Stimulated activated CD8-positive, alpha-beta memory T cell treated with anti-CD3 and anti-CD28 coated beads, Interleukin-4, amount 100 ng/mL, for 1 hour (primary cell): ENCODE measurements at places on chromosomes 3 and 15.

DNA sequence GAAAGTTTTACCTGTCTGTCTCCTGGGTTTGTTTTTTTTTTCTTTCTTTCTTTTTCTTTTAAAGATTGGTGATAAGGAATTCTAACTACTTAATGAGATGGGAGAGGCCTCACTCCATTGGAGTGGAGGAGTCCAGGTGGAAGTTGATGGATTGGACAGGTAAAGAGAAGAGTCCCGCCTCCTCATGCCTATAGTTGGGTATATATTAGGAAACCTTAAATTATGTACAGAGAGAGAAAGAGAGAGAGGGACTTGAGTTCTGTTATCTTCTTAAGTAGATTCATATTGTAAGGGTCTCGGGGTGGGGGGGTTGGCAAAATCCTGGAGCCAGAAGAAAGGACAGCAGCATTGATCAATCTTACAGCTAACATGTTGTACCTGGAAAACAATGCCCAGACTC lies 158.2 kb downstream of the TP63 start:
- no peak for DNase-seq

DNA sequence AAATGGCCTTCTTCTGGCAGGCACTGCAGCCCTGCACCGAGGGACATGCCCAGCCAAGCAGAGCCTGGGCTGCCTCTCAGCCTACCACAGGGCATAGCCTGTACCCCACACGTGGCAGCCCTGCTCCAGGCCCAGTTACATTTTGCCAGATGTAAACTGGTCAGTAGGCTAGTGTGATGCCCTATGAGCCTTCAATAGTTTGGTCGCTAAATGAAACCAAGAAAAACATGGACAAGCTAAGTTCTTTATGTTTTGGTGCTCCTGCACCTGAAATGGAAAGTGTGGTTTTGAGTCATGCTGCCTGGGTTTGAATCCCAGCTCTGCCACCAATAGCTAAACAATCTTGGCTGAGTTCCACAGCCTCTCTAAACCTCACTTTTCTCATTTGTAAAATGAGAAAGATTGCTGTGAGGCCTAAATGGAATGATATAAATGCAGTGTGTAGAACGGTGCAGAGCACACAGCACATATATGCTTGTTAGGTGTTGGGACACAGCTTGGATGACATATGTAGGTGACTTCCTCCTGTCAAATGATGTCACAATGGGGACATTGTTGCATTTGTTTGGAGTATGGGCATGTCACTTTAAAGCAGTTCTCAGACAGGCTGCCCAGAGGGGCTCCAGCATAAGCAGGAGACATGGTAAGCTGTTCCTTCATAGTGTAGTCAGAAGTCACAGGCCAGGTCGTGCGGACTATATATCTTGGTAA lies 57.4 kb downstream of the ZBTB38 start:
- no peak for DNase-seq

DNA sequence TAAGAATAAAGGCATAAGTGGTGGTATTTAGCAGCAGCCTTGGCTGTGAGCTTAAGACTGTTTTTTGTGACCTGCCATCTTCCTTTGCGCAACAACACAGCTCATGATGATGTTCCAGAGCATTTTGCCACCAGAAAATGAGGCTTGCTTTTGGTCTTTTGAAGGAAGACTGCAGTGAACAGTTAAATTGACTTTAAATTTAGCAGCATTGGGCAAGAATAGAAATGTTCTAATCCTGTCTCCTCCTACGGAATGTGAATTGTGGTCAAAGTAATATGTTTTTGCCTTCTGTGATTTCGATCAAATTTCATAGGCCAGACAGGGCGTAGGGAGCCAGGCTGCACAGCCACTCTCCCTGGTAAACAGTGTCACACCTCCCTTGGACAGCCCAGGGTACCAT lies 460.7 kb upstream of the RASGRP1 start:
- DNase-seq: no peak

GRCh38 chr3:123464211-123464610 lies 15.3 kb upstream of the ADCY5 start:
- DNase-seq: no peak

DNA sequence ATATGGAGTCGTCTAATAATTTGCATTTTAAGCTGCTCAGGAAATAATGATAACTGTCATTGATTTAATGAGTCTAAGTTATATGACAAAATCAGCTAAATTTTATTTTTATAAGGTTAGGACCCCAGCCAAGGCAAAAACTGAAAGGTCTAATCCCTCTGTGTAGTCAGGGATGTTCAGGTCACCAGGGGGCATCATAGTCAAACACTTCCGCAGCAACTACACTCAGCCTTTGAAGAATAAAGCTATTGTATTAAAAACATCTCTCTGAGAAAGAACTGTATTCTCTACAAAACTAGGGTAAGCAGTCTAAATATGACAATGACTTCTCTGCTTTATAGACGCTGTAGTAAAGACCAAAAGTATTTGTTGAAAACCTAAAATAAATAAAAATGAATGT lies 15.0 kb downstream of the INTS14 start:
- no peak for DNase-seq

GRCh38 chr3:156626104-156626503 lies 48.3 kb upstream of the TIPARP start:
- no peak for DNase-seq

DNA sequence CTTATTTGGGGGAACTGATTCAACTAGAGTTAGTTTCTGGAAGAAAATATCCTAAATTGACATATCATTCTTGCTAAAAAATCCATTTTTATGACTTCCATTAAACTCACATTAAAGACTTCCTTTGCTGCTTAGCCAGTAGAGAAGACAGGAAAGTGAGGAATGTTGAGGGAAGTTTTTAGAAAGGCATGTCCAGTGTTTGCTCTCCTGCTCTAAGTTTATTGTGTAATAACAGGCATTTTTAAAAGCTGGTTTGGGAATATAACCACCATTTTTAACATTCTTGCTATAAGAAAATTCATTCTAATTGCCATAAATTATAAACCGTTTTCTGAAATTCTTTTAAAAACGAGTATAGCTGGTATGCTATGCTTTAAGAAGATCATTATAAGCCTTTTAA lies 428.0 kb downstream of the RAP2B start:
- no peak for DNase-seq

DNA sequence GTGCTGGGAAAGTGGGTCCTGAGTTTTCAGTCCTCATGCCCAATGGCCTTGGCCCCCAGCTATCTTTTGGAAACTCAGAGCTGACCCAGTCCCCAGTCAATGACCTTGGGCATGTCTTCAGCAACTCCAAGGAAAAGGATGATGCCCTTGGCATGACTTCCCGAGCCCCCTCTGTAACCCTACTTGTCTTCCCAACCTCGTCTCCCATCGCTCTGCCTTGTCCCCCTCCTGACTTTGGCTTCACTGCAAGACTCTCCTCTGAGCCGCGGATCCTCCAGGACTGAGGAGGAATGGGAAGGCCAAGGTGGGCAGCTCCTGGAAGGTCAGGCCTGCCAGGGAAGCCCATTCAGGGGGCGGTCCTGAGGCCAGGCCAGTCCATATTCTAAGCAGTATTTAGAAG lies 73.5 kb upstream of the MEF2A start:
- DNase-seq: no peak

- no peak for DNase-seq
These were observed 75.1 kb downstream of the FOXB1 start for GRCh38 chr15:60079210-60079609.

GRCh38 chr3:179811321-179812095 lies 158.7 kb downstream of the USP13 start:
- no peak for DNase-seq
